ENCODE measurements at places on chromosomes 7 and 10. TPM values are rescaled to one million over a fixed set of nuclear protein-coding genes. Genes with fewer than 3 reads are reported as not detected.

HK1 gene
- 106 TPM for total RNA-seq

SLC26A3 gene
- not detected for total RNA-seq

TCAF1 gene
- 99.5 TPM for total RNA-seq

TRIM50 gene
- total RNA-seq: not detected

SRI gene
- 79.0 TPM for total RNA-seq

KDM7A gene
- total RNA-seq: 5.2 TPM

IKZF1 gene
- not detected for total RNA-seq

XRCC2 gene
- total RNA-seq: 0.30 TPM

RADIL gene
- total RNA-seq: 1.2 TPM

GRM8 gene
- total RNA-seq: not detected

CAMK2B gene
- total RNA-seq: not detected

STEAP2 gene
- 9.2 TPM for total RNA-seq

GOLGA7B gene
- not detected for total RNA-seq

ATP5F1C gene
- 187 TPM for total RNA-seq

CYP26A1 gene
- not detected for total RNA-seq

NODAL gene
- total RNA-seq: not detected

SPDYE16 gene
- not detected for total RNA-seq

IDI1 gene
- total RNA-seq: 144 TPM

VIPR2 gene
- not detected for total RNA-seq

IQCE gene
- total RNA-seq: 6.8 TPM

SEMA3D gene
- total RNA-seq: 6.8 TPM

CNTNAP2 gene
- total RNA-seq: 3.6 TPM

MMRN2 gene
- total RNA-seq: 2.4 TPM

MOGAT3 gene
- total RNA-seq: not detected

PSD gene
- 12.2 TPM for total RNA-seq

FLNC gene
- 226 TPM for total RNA-seq

AQP1 gene
- 19.5 TPM for total RNA-seq

LAMB4 gene
- 0.05 TPM for total RNA-seq

FFAR4 gene
- total RNA-seq: not detected

VWDE gene
- 0.30 TPM for total RNA-seq

DYDC2 gene
- not detected for total RNA-seq

HSPA12A gene
- 10.7 TPM for total RNA-seq

LEP gene
- total RNA-seq: not detected

SPDYE9 gene
- not detected for total RNA-seq

EFCAB10 gene
- total RNA-seq: not detected

LRRD1 gene
- total RNA-seq: 0.30 TPM

NEURL1 gene
- total RNA-seq: 0.59 TPM

RBP3 gene
- total RNA-seq: not detected

C10orf95 gene
- total RNA-seq: not detected

LRRC4 gene
- total RNA-seq: not detected

TBX20 gene
- 8.6 TPM for total RNA-seq

ADAMTS14 gene
- 3.6 TPM for total RNA-seq

NKX1-2 gene
- total RNA-seq: not detected

EGR2 gene
- 2.3 TPM for total RNA-seq

ANKRD30A gene
- total RNA-seq: not detected

PCGF6 gene
- 8.9 TPM for total RNA-seq

TMEM176B gene
- not detected for total RNA-seq

SPDYE8 gene
- total RNA-seq: not detected

CUZD1 gene
- total RNA-seq: 0.30 TPM

RNF133 gene
- total RNA-seq: 0.74 TPM

PNLIPRP1 gene
- not detected for total RNA-seq

TAS2R60 gene
- not detected for total RNA-seq

GSTO2 gene
- total RNA-seq: 2.6 TPM

MICALL2 gene
- total RNA-seq: 31.0 TPM

CLCN1 gene
- total RNA-seq: not detected

ANKRD1 gene
- 56.1 TPM for total RNA-seq

All from smooth muscle cell of the umbilical artery (primary cell).